ENCODE measurements at places on chromosomes 7 and 10. TPM values are rescaled to one million over a fixed set of nuclear protein-coding genes. Genes with fewer than 3 reads are reported as not detected.

Gene IL6
- total RNA-seq = 16.3 TPM

Gene TAS2R41
- total RNA-seq = not detected

Gene NAT16
- not detected for total RNA-seq

Gene SPDYE6
- total RNA-seq = not detected

Gene GIMAP4
- 63.4 TPM for total RNA-seq

Gene LEP
- total RNA-seq = not detected

Gene AGR2
- not detected for total RNA-seq

Gene SYT15B
- not detected for total RNA-seq

Gene CRYGN
- total RNA-seq = not detected

Gene BLOC1S2
- 43.3 TPM for total RNA-seq

Gene PLEKHA8
- 12.7 TPM for total RNA-seq

Gene ACTL6B
- total RNA-seq = not detected

Gene SEC23IP
- total RNA-seq = 27.3 TPM

Gene KCNH2
- 0.07 TPM for total RNA-seq

Gene VGF
- total RNA-seq = not detected

Gene FANK1
- total RNA-seq = 1.4 TPM

Gene SFTPA1
- not detected for total RNA-seq

Gene CDH23
- under 0.01 TPM for total RNA-seq

Gene CDK13
- total RNA-seq = 60.8 TPM

Gene IGF2BP3
- total RNA-seq = 81.2 TPM

Gene ADIRF
- 36.5 TPM for total RNA-seq

Gene OR2A1
- not detected for total RNA-seq

Gene OR13A1
- total RNA-seq = not detected

Gene GPR85
- total RNA-seq = 0.92 TPM

Gene EVX1
- not detected for total RNA-seq

Gene SLC18A3
- not detected for total RNA-seq

Gene SEMA3C
- total RNA-seq = 5.5 TPM

Gene PIK3CG
- total RNA-seq = 12.2 TPM

Gene C10orf105
- not detected for total RNA-seq

Gene AQP1
- 6.4 TPM for total RNA-seq

Gene ARHGEF5
- total RNA-seq = 0.66 TPM

Gene PTN
- total RNA-seq = 0.13 TPM

Gene NUTM2E
- 0.07 TPM for total RNA-seq

Gene CHN2
- 0.78 TPM for total RNA-seq

Gene SLIT1
- total RNA-seq = 0.04 TPM

Gene SLC26A5
- total RNA-seq = not detected

Gene KIF5B
- 145 TPM for total RNA-seq

Gene AKR1C8
- total RNA-seq = not detected

Gene KDM7A
- total RNA-seq = 5.3 TPM

Gene TSPAN13
- total RNA-seq = 24.6 TPM

Gene VWDE
- 0.07 TPM for total RNA-seq

Gene PPP1R3A
- total RNA-seq = not detected

Gene AKR1D1
- not detected for total RNA-seq

Gene MRC1
- total RNA-seq = 2.4 TPM

Gene IGFBP1
- 0.26 TPM for total RNA-seq

Gene DRGX
- total RNA-seq = not detected

Gene GPR15LG
- not detected for total RNA-seq

Gene MKX
- not detected for total RNA-seq

Gene PLEKHS1
- not detected for total RNA-seq

Gene TRIM50
- total RNA-seq = not detected
